ENCODE measurements at places on chromosomes 4 and X.

- no peak for DNase-seq
These were observed 15.7 kb downstream of the SH2D1A start for GRCh38 chrX:124362072-124362471.

GRCh38 chr4:143188136-143189088 lies 3.7 kb downstream of the USP38 start:
- DNase-seq, result no peak

DNA sequence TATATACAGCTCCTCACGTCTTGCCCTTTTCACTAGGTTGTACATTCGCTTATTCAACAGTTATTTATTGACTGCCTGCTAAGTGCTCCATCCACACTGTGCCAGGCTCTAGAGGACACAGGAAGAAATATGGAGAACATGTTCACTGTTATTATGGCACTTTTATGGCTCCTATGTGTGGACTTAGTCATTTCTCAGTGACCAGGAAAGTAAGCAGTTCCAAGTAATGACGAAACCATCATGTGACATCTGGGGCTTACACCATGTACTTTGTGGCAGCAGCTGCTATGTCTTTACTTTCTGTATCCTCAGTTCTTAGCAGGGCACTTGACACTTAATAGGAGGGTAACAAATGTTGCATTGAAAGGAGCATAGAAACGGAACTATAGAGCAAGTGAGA lies 278.0 kb downstream of the ANK2 start:
- DNase-seq, result no peak

- no peak for DNase-seq
These were observed 2.6 kb upstream of the ZFP42 start for GRCh38 chr4:187992971-187993370.

GRCh38 chr4:62471021-62471420 lies 1270.9 kb downstream of the ADGRL3 start:
- DNase-seq, result no peak

- no peak for DNase-seq
These were observed 62.2 kb upstream of the ACSL1 start for GRCh38 chr4:184887947-184888346.

- DNase-seq, result no peak
These were observed 173.7 kb upstream of the LEF1 start for GRCh38 chr4:108342325-108342970.

- DNase-seq, result no peak
These were observed 214.6 kb downstream of the FRMPD4 start for GRCh38 chrX:12352922-12353321.

DNA sequence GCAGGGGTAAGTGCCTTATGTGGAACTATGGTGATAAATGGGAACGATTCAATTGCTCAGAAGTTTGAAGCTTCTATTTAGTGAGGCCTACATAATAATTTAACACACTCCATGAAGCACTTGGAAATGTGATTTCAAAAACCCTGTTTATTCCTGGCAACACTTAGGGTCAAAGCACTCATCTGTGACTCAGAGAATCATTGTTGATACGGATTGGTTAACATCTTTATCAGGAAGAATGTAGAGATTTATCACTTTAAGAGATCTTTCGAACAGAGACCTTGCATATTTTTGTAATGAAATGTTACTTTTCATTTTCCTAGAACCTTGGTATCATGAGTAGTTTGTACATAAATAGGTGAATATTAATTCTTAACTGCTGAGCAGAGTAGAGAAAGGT lies 269.1 kb upstream of the SLIT2 start:
- no peak for DNase-seq

- DNase-seq, result no peak
These were observed 84.5 kb downstream of the MAGEB17 start for GRCh38 chrX:16251782-16252181.

DNA sequence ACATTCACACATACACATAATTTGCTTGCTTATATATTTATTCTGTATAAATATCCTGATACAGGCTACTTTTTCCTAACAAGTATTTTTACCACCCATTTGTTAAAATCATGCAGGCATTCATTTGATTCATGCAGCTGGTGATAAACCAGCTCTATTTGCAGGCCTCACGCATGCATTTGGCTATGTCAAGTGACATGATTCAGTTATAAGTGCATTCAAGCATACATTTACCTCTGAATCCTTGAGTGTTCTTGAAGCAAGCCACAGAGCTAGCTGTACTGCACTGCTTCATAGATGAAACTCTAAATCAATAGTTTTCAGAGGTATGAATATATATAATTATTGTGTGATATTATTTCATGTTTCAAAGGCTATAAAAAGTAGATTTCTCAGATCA lies 544.0 kb upstream of the AGA start:
- no peak for DNase-seq

- no peak for DNase-seq
These were observed 47.8 kb downstream of the NIPAL1 start for GRCh38 chr4:48064349-48064748.

DNA sequence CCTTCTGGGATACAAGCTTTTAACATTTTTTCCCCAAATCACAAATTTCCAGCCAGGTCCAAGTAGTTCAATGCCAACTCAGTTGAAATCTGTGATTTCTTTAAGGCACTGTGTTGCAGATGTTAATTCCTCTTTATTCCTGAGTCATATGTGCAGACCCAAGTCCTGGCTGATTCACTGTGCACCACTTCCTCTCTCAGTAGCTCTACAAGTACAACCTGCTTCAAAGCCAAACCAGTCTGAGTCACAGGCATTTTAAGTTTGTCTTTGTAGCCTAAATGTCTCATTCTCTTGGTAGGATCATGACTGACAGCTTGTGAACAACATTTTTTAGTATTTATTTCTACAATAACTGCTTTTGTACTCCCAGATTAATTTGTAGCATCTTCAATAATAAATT lies 165.6 kb upstream of the S100G start:
- no peak for DNase-seq

DNA sequence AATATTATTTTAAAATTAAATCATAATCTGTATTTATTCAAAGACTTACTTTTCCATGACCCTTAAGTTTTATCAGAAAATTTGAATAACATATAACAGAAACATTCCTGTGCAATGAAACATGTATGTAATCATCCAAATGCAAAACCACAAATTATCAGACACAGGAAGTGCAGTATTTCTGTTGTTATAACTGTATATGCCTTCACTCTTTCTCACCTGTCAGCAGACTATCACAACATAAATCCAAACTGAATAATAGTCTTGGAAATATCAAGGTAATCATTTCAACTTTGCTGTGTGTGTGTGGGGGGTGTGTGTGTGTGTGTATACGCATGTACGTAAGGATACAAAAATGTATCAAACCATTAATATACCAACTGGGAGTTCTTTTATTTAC lies 285.9 kb downstream of the SLC7A11 start:
- DNase-seq, result no peak

DNA sequence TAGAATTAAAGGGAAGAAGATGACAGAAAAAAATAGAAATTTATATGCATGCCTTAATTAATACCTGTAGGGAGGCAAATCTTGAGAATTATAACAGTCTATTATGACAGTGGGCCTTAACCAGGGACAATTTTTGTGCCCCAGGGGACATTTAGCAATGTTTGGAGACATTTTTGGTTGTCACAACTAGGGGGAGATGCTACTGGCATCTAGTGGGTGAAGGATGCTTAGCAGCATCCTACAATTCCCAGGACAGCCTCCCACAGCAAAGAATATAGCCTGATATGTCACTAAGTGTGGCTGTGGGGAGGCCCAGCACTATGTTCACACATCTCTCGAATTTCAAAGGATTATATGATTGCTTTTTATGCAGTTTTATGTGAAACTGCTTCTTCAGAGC lies 10.5 kb downstream of the GPR82 start:
- DNase-seq, result no peak

DNA sequence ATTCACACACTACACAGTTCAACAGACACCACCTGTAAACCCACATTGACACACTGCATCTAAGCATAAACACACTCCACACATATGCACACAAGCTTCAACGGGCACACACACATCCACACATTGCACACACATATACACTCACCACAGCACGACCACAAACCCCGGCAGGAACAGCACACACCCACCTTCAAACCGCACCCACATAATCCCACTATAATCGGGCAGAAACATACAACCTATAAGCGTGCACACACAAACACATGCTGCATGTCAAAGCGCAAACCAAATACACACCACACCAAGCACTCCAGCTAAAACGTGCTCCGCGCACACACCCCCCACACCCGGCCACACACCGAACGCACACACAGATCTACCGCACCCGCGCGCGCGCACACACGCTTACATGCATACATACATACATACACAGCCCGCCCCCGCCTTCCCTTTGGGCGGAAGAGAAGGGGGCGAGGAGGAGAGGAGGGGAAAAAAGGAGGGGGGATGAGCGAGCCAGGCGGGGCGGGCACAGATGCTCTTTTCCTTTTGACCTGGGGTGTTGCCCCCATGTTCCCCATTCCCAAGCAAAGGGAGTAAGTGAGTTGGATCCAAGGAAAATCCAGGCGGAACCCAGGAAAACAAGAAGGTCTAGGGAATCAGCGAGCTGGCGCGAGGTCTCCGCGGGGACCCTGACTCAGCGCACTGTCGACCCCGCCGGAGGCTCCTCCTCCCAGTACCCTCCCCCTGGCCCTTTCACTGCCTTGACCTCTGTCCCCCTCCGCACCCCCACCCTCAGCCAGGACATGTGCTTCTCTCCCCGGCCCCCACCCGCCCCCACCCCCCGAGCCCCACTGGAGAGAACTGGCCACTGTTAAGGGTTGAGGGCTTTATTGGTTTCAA lies 9.9 kb downstream of the ARHGAP36 start:
- no peak for DNase-seq

GRCh38 chr4:163818673-163819072 lies 324.2 kb downstream of the TMA16 start:
- no peak for DNase-seq

DNA sequence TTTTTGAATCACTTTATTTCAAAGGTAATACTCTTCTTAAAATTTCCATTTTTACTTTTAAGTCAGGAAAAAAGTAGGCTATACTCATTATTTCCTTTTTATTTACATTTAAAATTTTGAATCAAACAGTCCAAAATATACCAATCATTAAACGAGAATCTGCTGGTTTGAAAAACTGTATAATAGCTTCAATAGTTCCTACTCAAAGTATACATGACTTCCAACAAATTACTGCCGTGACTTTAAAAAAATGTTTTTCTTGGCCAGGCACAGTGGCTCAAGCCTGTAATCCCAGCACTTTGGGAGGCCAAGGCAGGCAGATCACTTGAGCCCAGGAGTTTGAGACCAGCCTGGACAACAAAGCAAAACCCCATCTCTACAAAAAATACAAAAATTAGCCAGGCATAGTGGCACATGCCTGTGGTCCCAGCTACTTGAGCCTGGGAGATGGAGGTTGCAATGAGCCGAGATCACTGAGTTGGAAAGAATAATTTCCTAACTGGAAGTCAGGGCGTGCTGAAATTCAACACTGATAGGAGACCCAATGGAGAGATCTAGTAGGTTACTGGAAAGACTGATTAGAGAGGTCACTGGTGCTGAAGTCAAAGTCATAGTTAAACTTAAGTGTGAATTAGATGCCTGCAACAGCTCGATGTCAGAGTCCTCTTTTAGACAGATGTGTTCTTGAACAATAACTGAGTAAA lies 9.0 kb downstream of the KLHL8 start:
- DNase-seq, result no peak

DNA sequence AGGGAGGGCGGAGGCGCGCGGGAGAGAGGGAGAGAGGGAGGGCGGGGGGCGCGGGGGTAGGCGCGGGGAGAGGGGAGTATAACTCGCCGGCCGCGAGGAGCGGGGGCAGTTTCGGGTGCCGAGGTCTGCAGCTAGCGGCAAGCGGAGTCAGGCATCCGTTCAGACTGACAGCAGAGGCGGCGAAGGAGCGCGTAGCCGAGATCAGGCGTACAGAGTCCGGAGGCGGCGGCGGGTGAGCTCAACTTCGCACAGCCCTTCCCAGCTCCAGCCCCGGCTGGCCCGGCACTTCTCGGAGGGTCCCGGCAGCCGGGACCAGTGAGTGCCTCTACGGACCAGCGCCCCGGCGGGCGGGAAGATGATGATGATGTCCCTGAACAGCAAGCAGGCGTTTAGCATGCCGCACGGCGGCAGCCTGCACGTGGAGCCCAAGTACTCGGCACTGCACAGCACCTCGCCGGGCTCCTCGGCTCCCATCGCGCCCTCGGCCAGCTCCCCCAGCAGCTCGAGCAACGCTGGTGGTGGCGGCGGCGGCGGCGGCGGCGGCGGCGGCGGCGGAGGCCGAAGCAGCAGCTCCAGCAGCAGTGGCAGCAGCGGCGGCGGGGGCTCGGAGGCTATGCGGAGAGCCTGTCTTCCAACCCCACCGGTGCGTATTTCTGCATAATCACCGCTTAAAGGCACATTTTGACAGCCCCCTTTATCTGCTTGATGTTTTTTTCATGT lies at the start of gene POU4F2:
Gene POU4F2 (plus strand): TSS at position 108 of the 720 bp plus-strand sequence. CDS start 248 bp downstream, at position 356.
- DNase-seq, result peak; percentile 53

DNA sequence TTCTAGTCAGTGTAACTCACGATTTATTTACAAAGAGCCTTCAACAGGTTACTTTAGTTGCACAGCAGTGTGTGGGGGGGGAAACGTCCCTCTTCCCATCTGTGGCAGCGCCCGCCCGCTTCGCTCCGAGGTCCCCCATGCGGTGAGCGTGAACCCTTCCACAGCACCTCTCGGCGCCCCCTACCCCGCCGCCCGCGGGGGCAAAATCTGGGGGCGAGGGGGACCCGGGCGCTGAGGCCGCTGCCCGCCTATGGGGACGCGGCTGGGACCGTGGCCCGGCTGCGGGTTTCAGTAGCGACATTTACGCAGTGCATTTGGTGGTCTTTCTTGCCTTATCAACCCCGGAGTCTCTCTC lies 6.4 kb downstream of the NKX6-1 start:
- DNase-seq, result no peak

DNA sequence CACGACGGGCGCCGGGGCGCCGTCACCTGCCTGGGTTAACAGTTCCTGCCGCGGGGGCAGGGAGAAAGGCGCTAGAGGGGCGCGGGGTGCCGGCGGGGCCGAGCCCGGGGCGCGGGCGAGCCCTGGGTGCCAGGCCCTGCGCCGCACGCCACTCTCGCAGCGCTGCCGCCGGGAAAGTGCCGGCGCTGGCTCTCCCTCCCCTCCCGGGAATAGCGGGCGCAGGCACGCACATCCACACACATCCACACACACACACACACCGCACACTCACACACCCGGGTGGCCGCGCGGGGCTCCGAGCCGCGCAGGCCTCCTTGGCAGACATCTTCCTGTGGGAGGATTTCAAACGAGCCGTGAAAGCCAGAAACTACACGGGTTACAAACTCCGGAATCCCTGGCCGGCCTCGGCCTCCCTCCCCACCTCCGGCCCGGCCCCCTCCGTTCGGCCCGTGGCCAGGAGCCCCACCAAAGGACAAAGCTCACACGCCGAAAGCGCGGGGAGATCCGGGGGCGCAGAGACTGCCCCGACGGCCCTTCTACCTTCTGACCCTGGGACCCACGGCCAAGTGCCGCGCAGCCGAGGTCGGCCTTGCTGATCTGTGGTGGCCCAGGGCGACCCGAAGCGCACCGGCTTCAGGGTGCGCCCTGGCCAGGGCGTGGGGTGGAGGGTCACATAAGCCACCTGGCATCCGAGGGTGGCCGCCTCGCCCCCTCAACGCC lies 92.3 kb downstream of the BCOR start:
- DNase-seq, result no peak
